ENCODE measurements at places on chromosomes 12 and 14. TPM values are rescaled to one million over a fixed set of nuclear protein-coding genes. Genes with fewer than 3 reads are reported as not detected.

Gene ZFC3H1
- 79.2 TPM for total RNA-seq

GRCh38 chr12:27464220-27464554 lies 17.7 kb downstream of the SMCO2 start:
- no peak overlapping the region for H3K4me3 ChIP-seq
- H3K27ac ChIP-seq: no peak overlapping the region

GRCh38 chr14:45083617-45083975 lies 320 bp upstream of the PRPF39 start:
- no peaks in the 10 kb centered on the region for H3K27me3 ChIP-seq
- H3K36me3 ChIP-seq: no peaks in the 10 kb centered on the region
- H3K4me3 ChIP-seq: peak overlapping the region; percentile 80
- DNase-seq: no peak

Gene CCDC59
- 95.9 TPM for total RNA-seq

- H3K36me3 ChIP-seq: no peaks in the 10 kb centered on the region
- H3K27ac ChIP-seq: peak overlapping the region; percentile 68
- peaks cover 6% of the 10 kb centered on the region for H3K4me1 ChIP-seq
- peak overlapping the region; percentile 3 for H3K4me3 ChIP-seq
- no peak for DNase-seq
Observed at GRCh38 chr12:116381744-116382685, 104.5 kb upstream of the MED13L start.

GRCh38 chr12:105555556-105556295 lies 225.2 kb downstream of the C12orf75 start:
- no peaks in the 10 kb centered on the region for H3K27me3 ChIP-seq
- H3K36me3 ChIP-seq: no peaks in the 10 kb centered on the region
- no peak overlapping the region for H3K27ac ChIP-seq
- no peak for DNase-seq

GRCh38 chr12:30329281-30329680 lies 366.4 kb downstream of the IPO8 start:
- H3K27ac ChIP-seq: no peak overlapping the region
- no peaks in the 10 kb centered on the region for H3K36me3 ChIP-seq
- H3K4me3 ChIP-seq: no peak overlapping the region
- no peaks in the 10 kb centered on the region for H3K4me1 ChIP-seq

Gene HOXC10
- total RNA-seq: 2.0 TPM

Gene LRP1
- total RNA-seq: 240 TPM

DNA sequence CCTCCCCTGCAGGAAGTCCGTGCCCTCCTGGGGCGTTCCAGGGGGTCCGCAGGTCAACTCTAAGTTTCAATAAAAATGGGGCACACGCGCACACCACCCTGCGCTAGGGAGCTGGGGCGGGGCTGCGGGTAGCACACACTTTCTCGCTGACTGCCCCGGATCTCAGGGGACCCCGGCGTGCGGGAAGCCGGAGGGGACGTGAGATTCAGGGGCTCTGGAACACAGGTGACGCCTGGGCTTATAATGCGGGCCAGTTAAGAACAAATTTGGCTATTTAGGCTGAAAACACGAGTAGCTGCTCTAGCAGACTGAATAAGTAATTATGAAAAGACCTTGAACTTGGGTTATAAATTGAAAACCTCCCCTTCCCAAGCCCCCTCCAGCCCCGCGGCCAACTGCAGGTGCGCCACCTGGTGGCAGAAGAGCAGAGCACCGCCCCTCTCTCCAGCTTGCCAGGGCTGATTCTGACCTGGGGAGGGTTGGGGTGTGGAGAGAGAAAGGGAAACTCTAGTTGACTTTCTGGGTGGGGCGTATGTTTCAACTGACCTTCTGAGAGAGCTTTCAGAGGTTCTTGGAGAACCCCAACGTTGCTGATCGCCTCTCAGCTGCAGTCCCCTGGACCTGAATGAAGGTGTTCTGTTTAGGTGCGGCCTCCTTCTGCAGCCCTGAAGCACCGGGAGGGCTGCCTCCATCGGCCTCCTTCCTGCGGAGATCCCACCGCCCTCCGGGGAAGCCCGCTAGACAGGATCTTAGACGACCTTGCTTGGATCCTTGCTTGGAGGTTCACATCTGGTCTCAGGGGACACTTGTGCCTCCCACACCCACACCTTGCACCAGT lies 118.4 kb upstream of the EVL start:
- H3K27ac ChIP-seq: no peak overlapping the region
- no peaks in the 10 kb centered on the region for H3K27me3 ChIP-seq
- H3K36me3 ChIP-seq: no peaks in the 10 kb centered on the region
- H3K4me1 ChIP-seq: no peaks in the 10 kb centered on the region
- H3K4me3 ChIP-seq: no peak overlapping the region

DNA sequence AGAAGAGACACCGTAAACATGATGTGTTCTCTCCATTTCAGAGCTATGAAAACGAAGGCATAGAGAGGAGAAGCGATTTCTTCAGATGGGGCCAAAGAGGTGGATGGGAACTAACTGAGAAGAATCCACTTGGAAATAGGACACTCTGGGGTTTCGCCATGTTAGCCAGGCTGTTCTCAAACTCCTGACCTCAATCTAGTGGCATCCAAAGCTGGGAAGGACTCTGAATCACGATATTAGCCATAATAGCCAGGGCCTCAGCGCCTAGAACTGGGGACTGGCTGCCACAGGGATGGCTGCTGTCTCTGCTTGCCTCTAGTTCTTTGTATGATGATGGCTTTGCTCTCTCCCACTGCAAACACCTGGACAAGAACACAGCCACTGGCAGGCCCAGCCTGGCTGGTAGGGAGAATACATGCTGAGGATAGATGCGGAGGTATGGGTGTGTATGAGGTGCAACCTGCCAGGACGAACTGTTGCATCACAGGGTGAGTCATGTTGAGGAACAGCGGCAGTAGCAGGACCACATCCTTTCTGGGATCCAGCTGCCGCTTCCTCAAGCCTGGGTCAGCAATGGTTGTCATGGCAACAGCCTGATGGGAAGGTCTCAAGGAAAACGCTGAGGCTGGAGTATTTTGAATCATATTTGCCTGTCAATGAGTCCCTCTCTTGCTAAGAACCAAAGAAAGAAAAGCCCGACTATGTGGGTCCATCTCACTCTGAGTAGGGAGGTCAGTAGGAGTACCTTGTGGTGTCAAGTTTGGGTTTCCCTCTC lies 31.1 kb downstream of the CCDC177 start:
- H3K36me3 ChIP-seq: no peaks in the 10 kb centered on the region
- DNase-seq: no peak
- H3K27ac ChIP-seq: no peak overlapping the region
- H3K4me3 ChIP-seq: no peak overlapping the region
- H3K4me1 ChIP-seq: no peaks in the 10 kb centered on the region

Gene PCK2
- 51.5 TPM for total RNA-seq

DNA sequence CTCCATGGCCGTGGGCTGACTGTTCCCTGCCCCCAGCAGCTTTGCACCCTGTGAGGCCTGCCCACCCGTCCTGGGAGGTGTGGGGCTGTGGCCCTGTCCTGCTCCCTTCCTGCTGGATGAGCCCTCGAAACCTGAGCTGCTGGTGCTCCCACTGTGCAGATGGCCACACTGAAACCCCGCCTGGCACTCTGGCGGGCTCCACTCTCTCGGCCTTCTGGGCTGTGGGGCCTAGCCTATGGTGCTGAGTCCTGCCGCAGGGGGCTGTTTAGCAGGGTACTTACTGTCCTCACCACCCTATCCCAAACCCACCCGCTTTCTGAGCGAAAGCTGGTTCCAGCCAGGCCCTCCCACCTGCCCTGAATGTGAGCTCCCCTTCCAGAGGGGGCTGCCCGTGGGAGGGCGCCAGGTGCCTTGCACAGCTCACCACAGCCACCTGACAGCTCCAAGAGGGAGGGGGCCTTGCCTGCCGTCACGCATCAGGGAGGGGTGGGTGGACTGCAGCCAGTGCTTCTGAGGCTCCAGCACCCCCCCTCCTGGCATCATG lies 7.3 kb downstream of the SLC25A47 start:
- no peaks in the 10 kb centered on the region for H3K27me3 ChIP-seq
- no peak overlapping the region for H3K27ac ChIP-seq
- DNase-seq: no peak
- H3K36me3 ChIP-seq: no peaks in the 10 kb centered on the region
- no peaks in the 10 kb centered on the region for H3K4me1 ChIP-seq
- no peak overlapping the region for H3K4me3 ChIP-seq

Gene TAS2R19
- total RNA-seq: 10.1 TPM

Gene NYNRIN
- 8.2 TPM for total RNA-seq

DNA sequence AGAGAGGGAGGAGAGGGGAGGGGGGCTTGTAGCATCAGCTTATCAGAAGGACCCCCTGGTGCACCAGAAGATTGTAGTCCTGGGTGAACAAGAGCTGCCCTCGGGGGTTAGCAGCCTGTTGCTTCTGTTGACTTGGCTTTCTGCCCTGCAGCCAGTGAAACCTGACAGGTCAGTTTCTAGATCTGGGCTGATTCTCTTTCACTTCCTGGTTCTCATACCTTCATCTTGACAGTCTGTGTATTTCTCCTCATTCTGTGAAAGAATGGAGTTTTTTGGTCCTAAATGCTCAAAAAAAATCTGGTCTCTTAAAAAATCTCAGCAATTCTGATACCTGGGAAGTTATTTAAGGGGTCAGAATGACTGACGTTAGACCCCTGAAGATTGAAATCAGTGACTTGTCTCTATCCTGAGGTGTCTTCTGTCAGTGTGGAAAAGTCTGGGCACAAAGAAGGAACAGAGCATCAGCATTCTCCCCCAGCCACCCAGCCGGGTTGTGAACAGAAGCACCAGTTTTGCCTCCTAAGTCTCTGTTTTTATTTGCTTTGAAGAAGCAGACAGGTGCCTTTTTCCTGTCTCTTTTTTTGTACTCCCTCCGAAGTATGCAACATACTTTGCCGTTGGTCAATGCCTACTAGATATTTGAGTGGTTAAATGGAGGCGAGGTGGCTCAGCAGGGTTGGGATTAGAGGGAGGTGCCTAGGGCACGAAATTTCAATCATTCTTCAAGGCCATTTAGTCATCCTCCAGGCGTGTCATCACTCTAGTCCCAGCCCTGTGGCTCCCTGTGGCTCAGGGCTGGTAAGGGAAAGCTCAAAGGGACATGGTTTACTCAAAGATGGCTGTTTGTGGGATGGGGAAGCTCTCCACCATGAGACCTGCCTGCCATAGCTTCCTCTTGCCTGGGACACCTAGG lies 24.0 kb downstream of the TTC9 start:
- no peaks in the 10 kb centered on the region for H3K27me3 ChIP-seq
- H3K27ac ChIP-seq: peak overlapping the region; percentile 94
- peak overlapping the region; percentile 25 for H3K4me3 ChIP-seq
- peaks cover 3% of the 10 kb centered on the region for H3K4me1 ChIP-seq
- DNase-seq: peak; percentile 89

DNA sequence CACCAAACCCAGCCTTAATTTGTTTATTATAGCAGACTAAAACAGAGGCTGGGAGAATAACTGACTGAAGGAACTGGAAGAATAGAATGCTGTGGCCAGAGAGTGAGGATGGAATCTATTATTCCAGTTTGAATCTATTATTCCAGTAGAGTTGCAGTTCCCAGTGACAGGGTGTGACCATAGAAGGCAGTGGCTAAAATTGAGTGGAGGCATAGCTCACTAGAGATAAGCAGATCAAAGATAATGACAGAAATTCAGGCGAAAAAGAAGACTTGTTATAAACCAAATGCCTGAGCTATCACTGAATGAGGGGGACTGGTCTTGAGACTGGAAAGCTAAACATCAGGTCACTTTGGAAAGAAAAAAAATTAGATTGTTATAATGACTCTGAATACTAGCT lies 26.0 kb upstream of the SNX6 start:
- no peaks in the 10 kb centered on the region for H3K4me1 ChIP-seq
- no peaks in the 10 kb centered on the region for H3K36me3 ChIP-seq
- H3K27ac ChIP-seq: no peak overlapping the region
- no peak for DNase-seq
- H3K27me3 ChIP-seq: no peaks in the 10 kb centered on the region

Gene AICDA
- not detected for total RNA-seq

GRCh38 chr12:114069507-114069906 lies 103.4 kb upstream of the RBM19 start:
- no peak overlapping the region for H3K4me3 ChIP-seq
- H3K36me3 ChIP-seq: no peaks in the 10 kb centered on the region
- no peak for DNase-seq
- H3K27ac ChIP-seq: no peak overlapping the region

DNA sequence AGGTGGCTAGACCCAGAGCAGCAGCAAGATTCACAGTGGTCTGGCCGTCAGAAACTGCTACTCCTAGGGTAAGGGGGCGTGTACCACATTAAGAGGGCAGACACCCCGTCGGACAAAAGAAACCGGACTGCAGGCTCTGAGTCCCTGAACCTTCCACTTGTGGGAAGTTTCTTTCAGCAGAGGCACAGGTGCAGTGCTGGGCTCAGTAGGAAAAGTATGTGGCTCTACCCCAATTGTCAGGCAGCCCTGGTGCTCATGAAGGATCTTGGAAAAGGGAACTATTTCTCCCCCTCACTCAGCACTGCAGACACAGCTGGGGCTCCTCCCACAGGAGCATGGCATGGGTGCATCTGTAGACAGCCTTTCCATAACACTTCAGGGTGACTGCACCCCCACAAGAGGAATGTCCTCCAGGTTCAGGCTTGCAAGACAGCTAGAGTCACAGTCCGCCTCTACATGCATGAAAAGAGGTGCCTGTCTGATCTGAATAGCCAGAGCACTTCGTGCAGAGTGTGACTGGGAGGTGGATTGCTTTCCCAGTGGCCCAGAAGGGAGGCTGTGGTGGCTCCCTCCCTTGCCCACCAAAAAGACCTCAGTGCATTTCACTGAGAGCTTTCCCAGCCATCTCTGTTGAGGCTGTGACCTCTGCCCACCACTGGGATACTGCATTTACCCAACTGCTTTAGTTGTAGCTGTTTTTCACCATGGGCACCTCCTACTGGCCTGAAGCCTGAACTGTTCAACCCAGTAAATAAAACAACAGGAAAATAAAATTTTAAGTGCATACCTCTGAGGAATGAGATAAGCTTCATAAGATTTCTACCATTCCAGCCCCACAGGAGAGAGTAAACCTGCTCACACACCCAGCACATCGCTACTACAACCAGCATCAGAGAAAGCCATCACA lies 14.2 kb downstream of the CEP128 start:
- H3K27me3 ChIP-seq: no peaks in the 10 kb centered on the region
- H3K36me3 ChIP-seq: no peaks in the 10 kb centered on the region
- H3K4me1 ChIP-seq: no peaks in the 10 kb centered on the region
- no peak overlapping the region for H3K4me3 ChIP-seq
- no peak for DNase-seq

- peak; percentile 69 for DNase-seq
- H3K27me3 ChIP-seq: no peaks in the 10 kb centered on the region
Observed at GRCh38 chr12:38905480-38906351, at the start of gene CPNE8. Gene CPNE8 (minus strand): TSS chr12:38905591. CDS start chr12:38905534, 57 bp downstream.

Gene SLC7A8
- 98.9 TPM for total RNA-seq

All from breast epithelium (tissue), 4 donors.